ENCODE measurements at places on chromosomes 3 and 15. TPM values are rescaled to one million over a fixed set of nuclear protein-coding genes. Genes with fewer than 3 reads are reported as not detected.

DNA sequence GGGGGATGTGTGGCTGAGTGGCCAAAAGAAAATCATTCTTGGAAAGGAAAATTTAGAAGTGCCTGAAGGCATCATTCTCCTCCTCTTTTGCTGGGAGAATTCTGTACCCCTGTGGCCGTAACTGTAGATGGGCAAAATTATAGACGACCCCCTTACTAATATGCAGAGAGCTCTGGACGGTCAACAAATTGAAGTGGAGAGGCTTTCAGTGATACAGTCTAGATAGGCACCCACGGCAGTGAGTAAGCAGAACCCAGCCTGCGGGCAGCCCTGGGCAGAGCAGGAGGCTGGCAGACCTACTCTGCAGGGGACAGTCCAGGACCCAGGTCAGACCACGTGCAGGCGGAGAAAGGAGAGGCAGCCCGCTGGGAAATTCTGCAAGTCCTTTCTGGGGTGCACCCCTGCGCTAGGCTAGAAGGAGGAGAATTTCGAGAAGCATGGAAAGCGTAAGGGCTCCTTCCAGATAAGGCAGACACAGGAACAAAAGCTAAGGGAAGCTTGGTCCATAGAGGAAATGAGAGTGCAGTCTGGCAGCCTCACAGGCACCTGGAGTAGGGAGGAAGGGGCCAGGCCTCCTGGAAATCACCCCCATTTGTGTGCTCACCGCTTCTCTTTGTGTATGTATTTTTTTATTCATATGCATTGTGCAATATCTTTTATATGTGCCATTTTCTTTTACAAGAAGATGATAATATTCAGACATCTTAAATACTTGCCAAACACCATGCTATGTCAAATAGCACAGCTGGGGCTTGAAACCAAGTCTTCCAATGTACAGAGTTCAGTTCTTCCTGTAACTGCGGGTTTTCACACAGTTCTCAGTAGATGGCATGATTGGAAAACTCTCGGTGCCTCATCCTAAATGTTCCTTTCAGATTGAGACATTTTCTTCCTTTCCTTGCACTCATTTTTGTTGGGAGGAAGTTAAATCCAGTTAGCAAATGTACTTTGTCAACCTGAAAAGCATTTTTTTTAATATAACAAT is 40.2 kb downstream of the LRRK1 start:
- no peak for DNase-seq

DNA sequence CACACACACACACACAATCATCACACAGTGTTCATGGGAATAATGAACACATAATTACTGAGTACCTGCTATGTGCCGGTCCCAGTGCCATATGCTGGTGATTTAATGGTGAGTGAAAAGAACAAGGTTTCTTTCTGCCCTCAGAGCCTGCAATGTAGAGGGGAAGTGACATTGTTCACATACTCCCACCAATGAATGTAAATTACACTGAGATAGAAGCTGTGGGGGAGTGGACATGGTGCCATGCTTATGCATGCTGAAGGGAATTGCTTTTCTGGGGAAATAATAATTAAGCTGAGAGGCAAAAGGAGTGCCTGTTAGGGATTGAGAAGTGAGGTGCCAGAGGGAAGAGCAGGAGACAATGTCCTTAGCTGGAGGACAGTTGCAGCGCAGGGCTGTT is 175.1 kb downstream of the MFSD1 start:
- no peak for DNase-seq

The ROPN1 gene
- not detected for total RNA-seq

The SAMMSON gene
- total RNA-seq: not detected

DNA sequence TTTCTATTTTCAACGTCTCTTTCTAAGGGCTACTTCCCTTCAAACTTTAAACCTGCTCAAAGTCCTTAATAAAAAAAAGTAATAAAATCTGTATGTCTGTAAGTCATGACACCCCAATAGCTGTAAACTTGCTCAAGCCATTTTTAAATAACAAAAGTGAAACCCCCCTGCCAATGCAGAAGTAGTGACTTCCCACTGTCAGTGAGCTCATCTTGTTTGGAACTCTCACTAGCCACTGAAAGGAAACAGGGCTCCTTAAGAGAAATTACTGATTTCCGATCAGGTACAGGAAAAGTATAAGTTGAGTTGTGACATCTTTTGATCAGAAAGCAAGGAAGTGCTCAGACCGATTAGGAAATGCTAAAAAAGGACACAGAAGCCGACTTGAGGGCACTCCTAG is 27.6 kb upstream of the GPR171 start:
- DNase-seq: no peak

DNA sequence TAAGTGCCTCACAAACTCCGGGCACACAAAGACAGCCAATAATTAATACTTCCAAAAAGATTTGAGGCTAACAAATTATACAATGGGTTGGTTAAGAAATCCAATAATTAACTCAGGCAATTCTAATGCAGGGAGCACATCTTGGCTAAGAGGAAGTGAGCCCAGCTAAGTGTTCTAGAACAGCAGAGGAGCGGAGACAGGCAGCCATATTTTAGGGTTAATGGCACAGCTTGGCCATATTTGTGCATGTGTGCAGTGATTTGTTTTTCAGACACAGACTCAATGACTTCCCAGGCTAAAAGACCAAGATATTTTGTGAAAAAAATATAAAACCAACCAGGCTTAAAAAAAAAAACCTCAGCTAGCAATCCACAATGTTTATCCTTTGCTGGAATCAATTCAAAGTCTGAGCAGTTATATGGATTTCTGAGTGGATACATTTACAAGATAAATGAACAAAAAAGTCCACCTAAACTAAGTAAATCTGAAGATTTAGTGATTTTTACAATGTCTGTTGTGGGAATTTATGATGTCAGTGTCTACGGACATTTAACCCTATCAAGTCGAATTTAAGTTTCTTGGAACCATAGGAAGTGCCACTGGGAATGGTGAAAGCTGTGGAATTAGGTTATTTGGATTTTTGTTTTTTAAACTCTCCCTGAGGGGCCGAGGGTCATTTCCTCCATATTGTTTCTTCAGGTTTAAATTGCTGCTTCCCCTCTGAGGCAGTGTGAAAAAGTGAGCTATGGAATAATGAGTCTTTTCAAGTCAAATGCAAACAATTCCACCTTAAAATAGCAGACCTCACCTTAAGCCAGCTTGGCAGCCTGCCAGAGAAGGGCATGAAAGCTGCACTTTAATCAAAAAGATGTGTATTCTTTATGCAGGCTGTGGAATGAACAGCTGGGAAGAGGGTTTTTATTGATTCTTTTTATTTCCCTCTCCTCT is 413.7 kb upstream of the TBL1XR1 start:
- DNase-seq: no peak
